ENCODE measurements at places on chromosomes 2 and 18.

GRCh38 chr18:41967680-41968079 lies 12.6 kb downstream of the PIK3C3 start:
- no peak for DNase-seq

GRCh38 chr2:1750933-1751766 lies 6.8 kb upstream of the PXDN start:
- no peak for DNase-seq

DNA sequence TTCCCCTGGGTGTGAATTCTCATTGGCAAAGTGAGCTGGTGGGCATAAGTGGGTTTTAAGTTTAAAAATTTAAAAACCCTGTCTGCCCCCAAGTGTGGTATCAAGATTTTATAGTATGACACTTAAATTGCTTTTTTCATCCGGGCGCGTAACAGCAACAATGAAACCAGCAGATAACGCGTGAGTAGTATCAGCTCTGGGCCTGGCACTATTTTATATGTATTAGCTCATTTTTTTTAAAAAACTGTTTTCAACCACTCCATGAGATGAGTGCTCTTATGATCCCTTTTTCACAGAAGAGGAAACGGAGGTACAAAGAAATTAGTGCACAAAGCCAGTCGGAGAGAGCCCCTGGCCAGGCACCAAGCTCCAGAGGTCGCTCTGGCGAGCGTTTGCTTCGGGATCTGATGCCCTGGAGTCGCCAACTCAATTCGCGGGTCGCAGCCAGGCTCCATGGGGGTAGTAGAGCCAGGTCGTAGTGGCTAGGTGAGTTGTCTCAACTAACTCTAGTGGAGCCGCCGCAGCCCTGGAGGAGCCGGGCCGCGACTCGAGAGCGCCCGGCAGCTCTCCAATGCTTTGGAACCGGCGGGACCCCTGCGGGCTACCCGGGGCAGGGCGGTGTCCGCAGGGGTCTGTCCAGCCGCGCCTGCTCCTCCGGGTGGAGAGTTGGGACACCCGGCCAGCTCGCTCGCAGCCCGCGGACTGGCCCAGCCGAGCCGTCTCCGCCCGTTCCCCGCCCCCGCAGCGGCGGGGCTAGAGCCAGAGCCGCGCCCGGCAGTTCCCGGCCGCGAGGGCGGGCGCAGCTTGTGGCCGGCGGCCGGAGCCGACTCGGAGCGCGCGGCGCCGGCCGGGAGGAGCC lies at the start of gene IL1R1:
Gene IL1R1, plus strand, starts transcription at position 777 of the 859 bp plus-strand sequence. CDS start 14,979 bp downstream, outside the sequence.
- no peak for DNase-seq

DNA sequence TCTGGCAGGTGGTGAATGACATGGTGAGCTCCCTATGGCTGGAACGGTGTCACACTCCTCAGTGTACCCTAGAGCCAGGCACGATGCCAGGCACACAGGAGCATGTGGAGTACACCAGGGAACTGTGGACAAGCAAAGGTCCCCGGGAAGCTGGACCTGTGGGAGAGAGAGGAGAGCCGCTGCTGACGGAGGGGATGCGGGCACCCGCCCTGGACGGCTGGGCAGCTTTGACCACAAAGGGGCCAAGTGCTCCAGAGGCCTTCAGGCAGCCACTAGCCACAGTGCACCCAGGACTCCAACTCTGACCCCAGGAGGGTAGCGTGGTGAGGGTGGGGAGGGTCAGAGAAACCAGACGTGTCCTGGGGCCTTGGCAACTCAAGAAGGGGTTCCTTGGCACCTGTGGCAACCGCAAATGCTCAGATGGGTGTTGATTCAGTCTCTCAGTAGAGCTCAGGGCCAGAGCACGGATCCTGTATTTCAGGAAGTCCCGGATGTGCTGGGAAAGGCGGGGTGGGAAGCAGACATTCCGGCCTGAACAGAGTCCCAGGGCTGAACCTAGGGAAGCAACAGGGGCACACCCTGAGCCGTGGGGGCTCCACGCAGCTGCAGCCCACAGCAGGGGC lies 2.3 kb upstream of the MAB21L4 start:
- no peak for DNase-seq

- no peak for DNase-seq
Observed at GRCh38 chr2:20418519-20418918, 28.4 kb upstream of the RHOB start.
